CD4-positive, alpha-beta T cell treated with Interleukin-10 for 1 hour (primary cell): ENCODE measurements at places on chromosomes 13 and 19.

- DNase-seq: no peak
These were observed 4.4 kb downstream of the ZNF211 start for GRCh38 chr19:57637379-57637778.

DNA sequence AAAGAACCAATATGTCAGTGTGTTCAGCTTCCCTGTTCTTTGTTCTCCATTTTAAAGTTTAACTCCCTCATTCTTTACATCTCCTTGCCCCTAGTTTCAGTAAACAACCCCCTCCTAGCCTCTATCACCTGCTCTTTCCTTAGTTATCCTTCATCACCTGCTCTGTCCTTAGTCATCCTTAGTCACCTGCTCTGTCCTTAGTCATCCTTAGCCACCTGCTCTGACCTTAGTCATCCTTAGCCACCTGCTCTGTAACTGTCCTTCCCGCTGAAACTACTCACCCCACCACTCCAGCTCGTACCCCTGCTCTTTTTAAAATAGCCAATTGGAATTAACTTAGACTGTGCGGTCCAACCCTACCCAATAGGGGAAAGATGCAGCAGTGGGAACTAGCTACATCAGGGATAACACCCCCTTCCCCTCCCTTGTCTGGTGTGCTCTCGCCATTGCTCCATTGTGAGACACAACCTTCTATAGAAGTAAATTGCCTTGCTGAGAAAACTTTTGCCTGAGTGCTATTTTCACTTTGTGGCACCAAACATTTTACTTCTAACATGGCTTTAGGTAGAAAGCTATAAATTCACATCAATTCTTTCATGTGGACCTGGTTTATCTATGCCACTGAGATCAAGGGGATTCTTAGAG, 16.2 kb downstream of the EDNRB start:
- DNase-seq: no peak

DNA sequence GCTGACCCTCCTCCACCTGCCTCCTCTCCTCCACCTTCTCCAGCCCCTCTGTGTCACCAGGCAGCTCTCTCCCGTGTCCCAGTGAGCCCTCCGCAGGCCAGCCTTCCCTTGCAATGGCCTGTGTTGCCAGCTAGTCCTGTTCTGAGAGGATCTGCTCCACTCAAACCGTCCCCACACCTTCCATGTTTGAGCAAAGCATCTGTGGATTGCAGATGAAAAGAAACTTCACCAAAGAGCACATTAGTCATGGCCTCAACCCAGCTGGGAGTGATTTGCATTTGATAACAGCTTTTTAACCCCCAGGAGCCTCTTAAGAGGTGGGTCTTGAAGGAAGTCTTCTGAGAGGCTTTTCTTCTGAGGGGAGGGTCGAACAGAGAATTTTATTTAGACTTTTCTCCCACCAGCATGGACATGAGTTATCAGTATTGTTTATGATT, 72.8 kb downstream of the COL4A2 start:
- DNase-seq: no peak

- no peak for DNase-seq
These were observed 47.7 kb downstream of the GSX1 start for GRCh38 chr13:27839809-27840467.

GRCh38 chr13:21717817-21718216, 46.9 kb downstream of the FGF9 start:
- DNase-seq: no peak
